ENCODE measurements at places on chromosomes 3 and 15.

DNA sequence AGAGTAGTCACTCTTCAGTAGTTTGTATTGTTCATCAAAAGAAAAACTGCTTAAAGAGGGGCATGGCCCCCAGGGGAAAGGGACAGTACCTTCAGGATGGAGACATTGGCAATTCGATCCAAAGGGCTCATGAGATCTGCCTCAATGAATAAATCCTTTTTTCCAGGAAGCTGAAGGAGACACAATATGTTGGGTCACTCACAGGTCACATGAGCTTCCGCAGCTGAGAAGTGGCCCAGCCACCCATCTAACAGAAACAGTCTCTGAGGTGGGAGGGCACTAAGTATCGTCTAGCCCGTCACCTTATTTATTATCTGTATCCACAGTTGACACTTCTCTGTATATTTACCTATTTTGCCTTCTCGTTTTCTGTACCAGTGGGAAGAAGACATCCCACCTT lies 4.7 kb downstream of the VPS33B start:
- DNase-seq: no peak

DNA sequence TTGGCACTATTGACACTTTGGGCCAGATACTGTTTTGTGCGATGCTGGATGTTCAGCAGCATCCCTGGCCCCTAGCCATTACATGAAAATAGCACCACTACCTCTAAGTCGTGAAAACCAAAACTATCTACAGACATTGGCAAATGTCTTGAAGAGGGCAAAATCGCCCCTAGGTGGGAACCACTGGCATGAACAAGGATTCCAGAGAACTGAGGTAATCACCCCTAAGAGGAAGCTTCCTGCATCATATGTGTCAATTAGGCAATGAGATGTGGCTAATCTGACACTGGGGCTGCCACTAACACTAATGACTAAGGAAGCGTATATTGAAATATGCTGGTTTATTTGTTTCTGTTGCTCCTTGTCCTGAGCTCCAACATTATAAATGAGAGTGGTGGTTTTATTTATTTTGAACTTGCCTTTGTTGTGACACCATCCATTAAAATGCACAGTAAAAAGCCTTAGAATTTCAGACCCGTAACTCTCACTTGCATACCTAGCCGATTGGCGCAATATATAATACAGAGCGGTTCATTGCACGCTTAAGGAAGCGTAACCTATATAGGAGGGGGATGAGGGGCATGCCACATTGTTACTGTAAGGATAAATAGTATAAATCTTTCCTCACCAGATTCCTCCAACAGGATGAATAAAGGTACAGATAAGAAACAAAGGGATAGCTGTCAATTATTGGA lies 299.8 kb upstream of the CNTN4 start:
- no peak for DNase-seq

DNA sequence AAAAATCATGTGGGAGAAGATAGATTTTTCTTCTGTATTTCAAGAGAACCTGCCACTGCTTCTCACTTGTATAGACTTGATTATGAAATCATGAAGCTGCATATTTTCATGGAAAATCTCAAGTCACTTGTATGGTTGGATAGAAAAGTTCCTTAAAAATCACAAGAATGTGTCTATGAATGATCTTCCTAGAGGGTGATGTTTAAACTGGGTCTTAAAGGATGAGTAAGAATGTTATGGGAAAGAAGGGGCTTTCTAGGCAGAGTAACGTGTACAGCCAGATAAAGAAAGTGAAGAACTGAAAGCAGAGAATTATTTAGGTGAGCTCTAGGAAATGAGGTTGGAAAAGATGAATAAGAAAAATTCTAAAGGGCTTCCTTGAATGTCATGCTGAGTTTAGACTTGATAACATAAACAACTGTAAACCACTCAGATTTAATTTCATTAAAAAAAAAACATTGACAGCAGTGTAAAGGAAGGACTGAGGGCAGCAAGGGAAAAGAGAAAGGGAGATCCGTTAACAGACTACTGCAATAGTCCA lies 5.0 kb downstream of the CD47 start:
- DNase-seq: no peak

DNA sequence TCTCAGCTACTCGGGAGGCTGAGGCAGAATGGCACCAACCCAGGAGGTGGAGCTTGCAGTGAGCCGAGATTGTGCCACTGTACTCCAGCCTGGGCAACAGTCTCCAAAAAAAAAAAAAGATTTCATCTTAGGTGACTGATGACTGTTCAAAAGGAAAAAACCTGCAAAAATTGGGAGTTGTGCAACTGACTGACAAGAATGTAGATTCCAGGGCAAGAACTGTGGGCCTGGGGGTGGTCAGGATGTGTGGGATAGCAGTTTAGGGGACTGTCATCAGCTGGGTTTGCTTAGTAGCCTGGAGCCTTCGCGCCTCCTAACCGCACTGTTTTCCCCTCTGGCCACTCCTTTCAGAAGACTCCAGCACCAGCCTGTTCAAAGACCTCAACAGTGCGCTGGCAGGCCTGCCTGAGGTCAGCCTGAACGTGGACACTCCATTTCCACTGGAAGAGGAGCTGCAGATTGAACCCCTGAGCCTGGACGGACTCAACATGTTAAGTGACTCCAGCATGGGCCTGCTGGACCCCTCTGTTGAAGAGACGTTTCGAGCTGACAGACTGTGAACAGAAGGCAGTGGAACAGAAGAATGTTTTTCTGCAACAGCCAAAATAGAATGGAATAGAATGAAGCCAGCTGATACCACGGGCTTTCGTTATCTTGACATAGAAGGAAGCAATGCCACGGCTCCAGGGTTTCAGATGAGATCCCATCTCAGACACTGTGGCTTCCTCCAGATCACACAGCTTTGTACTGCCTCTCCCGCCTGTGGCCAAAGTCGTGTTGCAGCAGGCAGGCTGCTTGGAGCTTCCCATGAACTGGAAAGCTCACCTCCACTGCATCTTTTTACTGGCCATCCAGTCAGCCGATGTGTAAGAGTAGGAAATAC lies 75.3 kb upstream of the BLM start:
- no peak for DNase-seq

DNA sequence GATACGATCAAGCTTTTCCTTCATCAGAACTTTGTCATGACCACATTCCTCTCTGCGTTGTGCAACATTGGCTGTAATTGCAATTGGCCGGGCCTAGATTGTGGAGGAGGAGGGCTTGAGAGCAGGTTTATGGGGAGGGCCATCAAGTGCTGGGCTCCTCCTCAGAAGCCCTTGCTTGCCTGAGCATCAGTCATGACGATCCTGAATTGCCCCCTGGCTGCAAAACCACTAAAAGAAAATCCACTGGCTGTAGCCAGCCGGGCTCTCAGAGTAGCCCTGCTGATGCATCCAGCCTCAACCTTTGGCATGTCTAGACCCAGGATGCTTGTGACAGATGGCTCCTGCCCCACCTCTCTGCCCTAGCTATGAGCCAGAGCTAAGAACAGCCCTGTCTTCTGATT lies 13.4 kb upstream of the TRH start:
- DNase-seq: no peak

DNA sequence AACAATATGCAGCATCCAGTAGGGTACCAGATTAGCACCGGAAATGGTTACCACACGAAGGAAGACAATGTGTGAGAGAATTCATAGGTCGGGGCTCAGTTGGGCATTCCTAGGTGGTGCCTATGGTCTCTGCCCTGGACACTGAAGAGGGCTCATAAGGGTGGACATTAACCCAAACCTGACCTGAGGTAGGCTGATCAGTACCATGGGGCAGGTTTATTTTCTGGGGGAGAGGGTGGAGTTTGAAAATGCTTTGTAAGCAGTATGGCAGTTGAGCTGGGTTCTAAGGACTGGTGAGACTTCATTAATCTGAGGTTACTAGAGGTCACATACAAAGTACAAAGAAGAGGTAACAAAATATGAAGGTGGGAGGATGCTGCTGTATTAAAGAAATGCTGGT lies 68.4 kb downstream of the RPL22L1 start:
- DNase-seq: no peak

DNA sequence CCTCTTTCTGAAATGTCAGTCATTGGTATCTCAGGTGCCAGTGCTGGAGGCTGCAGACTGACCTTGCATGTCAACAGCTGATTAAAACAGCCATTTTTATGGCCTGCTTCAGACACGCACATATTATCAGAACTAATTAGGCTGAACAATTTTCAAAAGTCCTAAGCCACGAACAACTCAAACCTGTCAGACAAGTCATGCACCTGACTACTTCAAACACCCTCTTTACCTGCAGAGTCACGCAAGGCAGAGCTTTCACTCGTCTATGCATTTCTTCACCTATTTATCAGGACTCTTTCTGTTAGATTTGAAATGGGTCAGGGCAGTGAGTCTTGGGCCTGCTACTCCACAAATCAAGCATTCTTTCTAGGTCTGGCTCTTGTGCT lies 26.7 kb downstream of the CLK3 start:
- DNase-seq: no peak

DNA sequence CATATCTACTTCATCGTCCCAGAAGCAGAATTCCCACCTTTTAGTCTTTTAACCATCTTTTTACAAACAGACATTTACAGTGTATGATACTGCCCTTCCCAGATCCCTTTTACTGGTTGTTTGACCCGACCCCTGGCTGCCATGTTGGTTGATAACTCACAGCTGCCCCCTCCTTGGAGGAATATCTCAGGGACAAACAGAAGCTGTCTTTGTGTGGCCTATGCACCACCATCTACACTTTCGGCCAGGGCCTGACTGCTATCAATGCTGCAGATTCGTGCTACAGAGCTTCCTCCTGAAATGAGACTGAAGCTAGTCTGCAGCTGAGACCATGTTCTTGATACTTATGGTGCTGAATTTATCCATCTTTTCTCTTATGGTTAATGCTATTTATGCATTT lies 6.6 kb upstream of the POLQ start:
- DNase-seq: no peak

DNA sequence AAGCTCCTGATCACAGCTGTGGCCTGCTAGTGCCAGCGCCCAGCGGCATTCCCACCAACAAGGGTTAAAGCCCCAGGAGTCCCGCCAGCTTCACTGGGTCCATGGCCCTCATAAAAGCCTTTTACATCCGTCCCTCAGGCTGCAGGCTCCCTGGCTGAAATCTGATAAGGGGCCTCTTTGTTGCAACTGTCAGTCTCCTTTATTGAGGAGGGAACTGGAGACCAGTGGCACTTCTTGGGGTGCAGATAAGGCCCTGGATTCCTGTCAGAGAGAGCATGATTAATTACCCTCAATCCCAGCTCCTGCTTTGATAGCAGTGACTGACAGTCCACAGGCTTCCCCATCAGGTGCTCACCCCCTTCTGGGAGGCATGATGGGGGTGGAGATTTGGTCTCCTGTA lies 30.9 kb upstream of the CLK3 start:
- no peak for DNase-seq

- DNase-seq: no peak
These were observed 132.3 kb upstream of the ABHD17C start for GRCh38 chr15:80562846-80563245.

Data from occipital lobe (tissue), 3 donors.